NCI-H2081 (cell line): ENCODE measurements at places on chromosomes 1 and 21.

DNA sequence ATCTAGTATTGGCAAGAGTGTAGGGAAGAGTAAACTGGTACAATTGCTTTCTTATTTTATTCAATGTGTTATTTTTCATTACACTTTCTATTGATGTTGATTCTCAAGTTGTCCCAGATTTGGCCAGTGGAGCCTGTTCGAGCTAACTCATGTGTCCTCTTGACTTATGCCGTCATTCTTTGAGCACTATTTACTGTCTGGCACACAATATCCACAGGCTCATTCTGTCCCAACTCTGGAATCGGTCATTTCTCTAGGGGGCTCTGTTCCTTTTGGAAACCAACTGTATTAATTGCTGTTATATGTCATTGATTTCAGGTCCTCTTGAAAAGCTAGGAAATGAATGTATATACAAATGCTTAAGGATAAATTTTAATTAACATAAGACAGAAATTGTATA is 22.4 kb upstream of the SFPQ start:
- no peak for DNase-seq

DNA sequence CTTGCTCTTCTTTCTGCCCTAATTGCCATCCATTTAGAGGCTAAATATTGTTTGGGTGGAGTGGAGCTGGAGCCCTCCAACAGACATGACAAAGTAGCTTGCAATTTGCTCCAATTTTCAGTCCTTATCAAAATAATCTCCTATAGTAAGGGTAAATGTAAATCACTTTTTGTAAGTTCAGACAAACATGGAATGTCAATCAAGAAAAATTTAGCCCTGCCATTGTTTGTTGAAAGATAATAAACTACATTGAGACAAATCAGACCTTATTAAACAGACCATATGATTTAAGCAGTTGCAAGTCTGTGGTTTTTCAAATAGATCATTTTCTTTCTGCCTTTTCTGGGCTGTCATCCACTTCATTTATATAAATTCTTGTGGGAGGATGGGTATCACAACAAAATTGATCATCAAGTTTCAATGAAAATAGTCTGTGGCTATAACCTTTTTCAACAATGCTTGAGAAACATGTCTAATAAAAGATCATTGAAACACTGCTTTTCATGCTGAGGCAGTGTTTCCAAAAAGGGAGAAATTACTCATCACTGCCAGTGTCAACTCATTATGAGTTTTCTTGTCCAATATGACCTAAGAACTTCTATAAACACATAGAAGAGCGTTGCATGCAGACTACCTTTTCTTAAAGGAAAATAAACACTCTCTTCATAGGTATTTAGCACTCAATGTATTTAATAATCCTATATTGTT is 1152.0 kb upstream of the B3GALT2 start:
- DNase-seq = no peak

GRCh38 chr1:88892357-88892877 is 1.1 kb upstream of the GTF2B start:
- peak; percentile 88 for DNase-seq

GRCh38 chr1:164735315-164736052 is 176.5 kb downstream of the PBX1 start:
- DNase-seq = no peak

- DNase-seq = no peak
Observed at GRCh38 chr1:183243161-183244050, 57.3 kb downstream of the LAMC2 start.

- DNase-seq = no peak
Observed at GRCh38 chr1:189803364-189803763, 674.3 kb downstream of the BRINP3 start.

DNA sequence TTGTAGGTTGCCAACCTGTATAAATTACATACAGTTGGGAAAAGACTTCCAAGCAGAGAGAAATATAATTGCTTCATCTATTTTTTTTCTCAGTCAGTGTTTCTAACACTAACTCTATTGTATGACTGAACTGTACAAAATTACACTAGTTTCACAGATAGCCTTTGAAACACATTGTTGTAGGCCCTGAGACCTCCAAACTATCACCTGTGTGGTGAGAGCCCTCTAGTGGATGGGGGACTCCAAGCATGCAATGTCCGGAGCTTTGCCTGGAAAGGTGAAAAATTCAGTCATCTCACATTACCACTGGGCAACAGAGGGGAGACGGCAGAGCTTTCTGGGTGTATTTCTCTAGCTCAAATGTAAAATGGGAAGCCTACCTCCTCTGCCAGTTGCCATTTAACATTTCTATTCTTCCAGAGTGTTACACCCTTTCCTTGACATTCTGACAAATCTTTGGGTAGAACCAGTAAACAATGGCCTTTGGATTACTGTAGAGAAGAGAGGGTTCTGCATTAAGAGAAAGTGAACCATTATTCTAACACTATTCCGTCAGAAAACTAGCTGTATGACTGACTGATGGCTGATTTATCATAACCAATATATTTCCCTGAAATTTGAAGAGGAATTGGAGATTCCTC is 212.2 kb downstream of the LYPLAL1 start:
- peak; percentile 88 for DNase-seq

DNA sequence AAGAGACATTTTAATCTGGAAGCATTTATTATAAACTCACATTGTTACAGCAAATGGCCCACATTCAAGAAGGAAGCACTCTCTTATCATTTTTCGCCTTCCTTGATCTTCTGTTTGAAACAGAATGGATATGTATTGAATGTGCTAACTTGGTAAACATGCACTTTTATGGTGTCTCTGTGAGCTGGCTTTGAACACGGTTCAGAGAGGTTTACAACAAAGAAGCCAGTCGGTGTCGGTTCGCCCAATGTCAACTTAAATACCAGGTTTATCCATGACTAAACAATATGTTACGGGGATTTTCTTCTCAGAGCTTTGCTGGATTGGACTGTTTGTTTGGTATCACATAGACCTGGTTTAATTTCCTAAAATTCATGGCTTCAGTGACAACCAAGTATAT is 226.4 kb downstream of the TGFB2 start:
- DNase-seq = no peak
